ENCODE measurements at places on chromosomes 7 and 10.

- DNase-seq: peak; percentile 51
Measured at GRCh38 chr7:151059367-151060112, at the start of gene SLC4A2. TSS of gene SLC4A2 (plus strand) at chr7:151059589. CDS start at chr7:151061988, 2,399 bp downstream.

DNA sequence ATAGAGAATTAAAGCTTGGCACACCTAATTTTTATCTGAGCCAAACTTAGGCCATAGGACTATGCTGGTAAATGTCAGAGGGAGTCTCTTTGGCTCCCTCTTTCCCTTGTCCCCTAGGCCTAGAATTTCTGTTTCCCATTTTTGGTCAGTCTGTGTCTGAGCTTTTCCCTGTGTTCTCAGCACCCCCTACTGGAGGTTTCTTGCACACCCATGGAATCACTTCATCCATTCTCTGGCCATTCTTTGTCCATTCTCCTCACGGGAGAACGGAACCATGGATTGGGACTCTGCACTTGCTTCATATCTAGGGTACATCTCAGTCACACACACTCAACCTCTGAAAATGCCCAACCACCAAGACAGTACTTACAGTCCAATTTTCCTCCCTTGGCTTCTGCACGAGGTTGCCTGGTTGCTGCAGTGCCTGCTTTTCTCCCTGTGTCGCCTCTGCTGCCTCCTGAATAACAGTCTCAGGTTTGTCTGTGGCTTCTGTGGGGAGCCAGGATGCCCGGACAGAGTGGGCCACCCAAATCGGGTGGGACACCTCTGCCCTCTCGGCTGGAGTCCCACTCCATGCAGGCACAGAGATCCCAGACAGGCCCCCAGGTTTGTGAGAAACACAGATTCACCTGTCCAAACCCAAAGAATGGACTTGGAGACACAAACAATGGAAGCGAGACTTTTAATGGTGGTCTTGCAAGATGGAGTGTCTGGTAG is 35.1 kb upstream of the DNAH11 start:
- peak; percentile 25 for DNase-seq

DNA sequence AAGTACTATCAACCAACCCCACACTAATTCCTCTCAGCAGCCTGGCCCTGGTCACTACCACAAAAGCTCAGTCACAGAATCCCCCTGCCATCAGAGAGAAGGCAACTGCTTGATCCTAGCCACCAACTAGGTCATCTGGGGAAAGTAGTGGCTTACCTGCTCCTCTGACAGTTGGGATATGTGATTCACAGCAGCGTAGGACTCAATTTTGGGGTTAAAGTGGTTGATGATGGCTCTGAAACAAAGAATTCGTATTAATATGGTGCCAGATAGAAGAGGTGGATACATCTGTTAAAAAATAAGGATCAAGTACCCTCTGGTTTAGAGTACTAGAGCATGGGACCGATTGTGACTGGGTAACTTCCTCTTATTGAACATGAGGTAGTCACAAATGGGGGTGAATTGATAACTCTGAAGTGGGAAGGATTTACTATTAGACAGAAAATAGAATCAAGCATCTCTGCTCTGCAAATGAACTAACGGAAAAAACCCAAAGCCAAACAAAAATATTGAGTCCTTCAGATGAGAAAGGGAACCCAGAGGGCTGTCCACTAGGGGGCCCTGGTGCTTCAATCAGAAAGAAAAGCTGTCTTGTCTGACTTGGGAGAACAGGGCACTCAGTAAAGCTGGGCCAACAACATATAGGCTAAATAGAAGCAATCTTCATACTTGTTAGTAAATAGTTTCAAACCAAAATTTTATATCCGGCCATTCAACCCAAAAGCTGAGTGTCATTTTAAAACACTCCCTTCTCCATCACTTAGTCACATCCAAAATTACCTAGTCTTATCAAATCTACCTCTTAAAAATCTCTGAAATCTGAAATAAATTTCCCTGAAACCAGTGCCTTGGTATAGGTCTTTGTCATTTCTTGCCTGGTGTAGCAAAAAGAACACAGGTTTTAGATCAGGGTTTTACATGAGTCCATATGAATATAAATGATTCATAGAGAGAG is 45.9 kb upstream of the KCNIP2 start:
- DNase-seq: peak; percentile 90

DNA sequence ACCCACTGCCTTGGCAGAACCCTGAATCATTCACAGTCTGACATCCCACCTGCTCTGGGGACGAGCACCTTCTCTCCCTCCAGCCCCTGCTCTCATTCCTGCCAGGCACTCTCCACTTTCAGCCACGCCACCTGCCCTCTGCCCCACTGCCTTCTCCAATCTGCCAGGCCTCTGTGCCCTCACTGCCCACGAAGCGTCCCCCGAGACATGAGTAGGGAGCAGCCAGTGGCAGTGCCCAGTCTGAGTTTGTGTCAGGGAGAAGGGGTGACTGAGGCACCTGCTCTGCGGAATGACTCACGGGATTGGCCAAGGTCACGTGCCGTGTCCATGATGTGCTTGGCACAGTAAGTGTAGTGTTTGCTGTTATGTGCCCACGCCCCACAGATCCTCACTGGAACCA is 215.2 kb upstream of the PPP2R2D start:
- no peak for DNase-seq

- DNase-seq: peak; percentile 51
Measured at GRCh38 chr10:21524526-21525366, 736 bp downstream of the SKIDA1 start.

GRCh38 chr7:128082431-128082830 is 51.2 kb upstream of the LRRC4 start:
- no peak for DNase-seq

- DNase-seq: no peak
Measured at GRCh38 chr10:81862596-81862995, 12.4 kb upstream of the NRG3 start.

DNA sequence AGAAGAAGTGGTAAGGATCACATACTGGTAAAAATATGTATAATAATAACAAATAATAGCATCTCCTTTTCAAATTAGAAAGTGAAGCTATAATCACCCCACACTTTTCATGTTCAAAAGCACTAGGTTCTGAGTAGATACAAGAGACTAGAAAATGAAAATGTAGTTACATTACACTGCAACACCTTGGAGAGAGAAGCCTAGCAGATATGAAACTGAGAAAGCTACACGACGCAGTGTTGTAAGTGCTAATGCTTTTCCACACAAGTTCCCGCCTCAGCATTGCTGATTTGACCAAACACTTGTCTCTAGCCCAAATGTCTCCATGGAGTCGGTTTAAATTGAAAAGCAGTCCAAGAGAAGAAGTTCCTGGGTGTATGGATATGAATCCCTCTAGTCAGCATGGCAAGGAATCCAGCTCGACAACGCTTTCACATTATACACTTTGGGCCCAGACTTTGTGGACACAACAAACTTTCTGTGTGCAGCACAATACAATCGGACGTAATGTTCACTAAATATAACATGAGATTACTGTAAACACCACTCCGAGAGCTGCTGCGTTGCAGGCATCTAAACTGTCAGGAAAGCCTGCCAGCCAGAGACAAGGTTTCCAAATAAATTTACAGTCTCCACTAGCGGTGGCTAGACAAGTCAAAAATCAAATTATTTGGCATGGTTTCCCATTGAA is 1.7 kb downstream of the PDE1C start:
- DNase-seq: no peak

GRCh38 chr10:100761191-100761590 is 15.8 kb downstream of the PAX2 start:
- no peak for DNase-seq

DNA sequence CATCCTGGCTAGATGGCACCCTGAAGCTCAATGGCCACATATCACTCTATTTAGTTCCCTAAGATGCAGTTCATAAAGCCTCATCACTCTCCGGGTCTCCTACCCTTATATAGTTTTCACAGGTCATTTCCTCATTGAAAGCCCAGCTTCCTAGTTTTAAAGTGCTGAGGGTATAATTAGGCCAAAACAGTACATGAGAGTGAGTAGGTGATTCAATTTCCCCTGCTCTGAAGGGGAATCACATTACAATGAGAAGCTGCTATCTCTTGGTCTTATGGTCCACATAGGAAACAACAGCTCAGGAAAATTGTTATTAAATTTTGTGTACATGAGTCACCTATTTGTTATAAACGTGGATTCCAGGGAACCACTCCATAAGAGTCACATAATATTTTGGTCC is 162.0 kb downstream of the SEMA3E start:
- no peak for DNase-seq

DNA sequence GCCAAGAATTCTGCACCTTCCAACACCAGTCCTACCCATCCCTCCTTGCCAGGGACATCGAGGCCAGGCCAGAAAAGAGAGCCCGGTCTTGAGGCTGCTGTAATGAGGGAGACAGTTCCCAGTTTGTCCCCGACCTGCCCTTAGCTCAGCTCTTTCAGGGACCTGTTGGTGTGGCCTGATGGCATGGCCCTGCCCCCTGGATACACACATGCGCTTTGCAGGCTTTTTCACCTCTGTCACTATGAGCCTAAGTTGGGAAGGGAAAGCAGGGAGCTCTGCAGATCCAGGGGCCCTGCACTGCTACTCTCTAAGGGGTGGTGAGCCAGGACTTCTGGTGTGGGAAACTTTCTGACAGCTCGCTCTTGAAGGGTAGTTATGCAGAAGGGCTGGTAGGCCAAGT is 2.1 kb downstream of the SCD start:
- no peak for DNase-seq

DNA sequence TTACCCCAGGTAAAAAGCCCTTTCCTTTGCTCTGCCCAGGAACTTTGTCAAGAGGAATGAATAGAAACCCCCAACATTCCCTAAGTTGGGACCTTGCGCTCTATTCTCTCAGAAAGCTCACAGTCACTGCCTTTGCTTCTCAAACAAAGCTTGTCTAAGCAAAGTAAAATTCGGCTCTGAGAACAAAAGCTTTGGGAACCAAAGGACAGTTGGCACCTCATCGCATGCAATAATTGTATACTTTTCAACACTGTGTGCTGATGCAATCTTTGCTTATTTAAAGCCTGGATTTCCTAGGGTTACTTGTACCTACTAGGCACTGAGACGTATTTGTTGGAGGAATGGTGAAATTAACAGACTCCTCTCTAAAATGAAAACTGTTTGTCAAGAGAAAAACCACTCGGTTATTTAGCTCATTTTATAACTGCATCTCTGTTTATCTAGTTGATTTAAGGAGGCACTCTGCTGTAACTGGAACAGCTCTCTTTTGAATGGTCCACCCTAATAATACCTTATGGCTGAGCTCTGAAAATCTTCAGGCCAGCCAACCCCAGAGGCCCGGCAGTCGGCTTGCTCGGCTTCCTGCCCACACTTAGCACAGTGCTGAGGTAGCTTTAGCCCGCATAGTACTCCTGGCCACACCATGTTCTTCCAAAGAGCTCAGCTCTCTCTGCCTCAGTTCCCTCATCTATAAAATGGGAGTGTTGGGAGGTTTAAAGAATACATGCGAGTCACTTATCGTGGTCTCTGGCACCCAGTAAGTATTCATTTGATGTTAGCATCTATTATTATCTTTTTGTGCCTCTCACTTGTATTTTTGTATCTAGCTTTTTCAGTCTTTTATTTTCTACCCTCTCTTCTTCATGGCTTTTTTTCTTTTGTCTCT is 80.2 kb upstream of the PRR15 start:
- no peak for DNase-seq

GRCh38 chr7:4127909-4128560 is 554.1 kb upstream of the FOXK1 start:
- DNase-seq: no peak

DNA sequence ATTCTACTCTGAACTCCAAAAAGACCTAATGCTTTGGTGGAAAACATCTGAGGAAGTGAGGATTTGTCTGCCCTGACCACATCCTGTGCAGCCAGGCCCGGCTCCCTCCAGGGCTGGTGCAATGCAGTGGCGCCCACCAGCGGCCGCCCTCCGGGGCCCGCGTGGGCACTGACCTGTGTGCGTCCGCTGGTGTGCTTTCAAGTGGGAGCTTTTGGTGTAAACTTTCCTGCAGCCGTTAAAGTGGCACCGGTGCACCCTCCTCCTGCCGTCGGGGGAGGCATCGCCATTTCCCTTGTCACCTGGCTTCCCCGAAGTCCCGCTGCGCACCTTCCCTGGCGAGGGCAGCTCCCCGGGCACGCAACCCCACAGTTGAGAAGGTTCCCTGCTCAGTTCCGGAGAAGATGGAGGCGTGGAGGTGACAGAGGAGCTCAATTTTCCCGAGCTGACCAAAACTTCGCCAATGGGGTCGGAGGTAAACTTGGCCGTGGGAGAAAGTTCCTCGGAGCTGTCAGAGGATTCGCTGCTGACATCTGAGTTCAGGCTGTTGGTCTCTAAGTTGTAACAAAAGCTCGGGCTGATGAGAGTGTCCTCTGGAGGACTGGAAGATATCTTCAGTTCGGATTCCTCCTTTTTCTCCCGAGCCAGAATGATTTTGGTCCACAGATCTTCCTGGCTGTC is 3.4 kb downstream of the KLF6 start:
- DNase-seq: peak; percentile 61

- no peak for DNase-seq
Measured at GRCh38 chr7:141763797-141764196, at the start of gene TAS2R3. TSS of gene TAS2R3 (plus strand) at chr7:141764097. CDS start at chr7:141764159, 62 bp downstream.

DNA sequence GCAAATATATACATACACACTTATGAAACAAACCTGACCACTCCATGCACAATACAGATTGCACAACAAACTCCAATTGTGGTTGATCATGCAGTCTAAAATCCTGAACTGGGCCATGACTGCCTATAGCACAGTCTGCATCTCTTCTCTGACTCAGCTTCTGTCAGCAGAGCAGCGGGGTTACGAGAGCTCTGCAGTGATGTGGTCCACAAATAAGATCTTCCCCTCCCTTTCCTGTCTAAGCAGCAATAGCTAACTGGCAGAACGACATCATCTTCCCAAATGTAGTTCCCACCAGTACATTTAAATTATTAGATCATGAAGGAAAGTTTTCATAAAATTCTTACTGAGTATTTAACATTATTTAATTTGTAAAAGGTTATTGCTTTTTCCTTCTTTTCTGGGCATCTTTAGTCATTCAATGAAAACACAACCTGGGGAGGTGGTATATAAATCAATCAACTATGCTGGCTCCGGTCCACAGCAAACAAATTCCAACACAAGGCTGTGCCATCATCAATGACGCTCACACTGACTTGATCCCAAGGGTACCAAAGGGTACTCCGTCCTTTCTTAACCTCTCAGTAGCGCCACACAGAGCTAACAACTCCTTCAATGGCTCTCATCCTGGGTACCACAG is 17.1 kb downstream of the ARHGAP21 start:
- peak; percentile 68 for DNase-seq

DNA sequence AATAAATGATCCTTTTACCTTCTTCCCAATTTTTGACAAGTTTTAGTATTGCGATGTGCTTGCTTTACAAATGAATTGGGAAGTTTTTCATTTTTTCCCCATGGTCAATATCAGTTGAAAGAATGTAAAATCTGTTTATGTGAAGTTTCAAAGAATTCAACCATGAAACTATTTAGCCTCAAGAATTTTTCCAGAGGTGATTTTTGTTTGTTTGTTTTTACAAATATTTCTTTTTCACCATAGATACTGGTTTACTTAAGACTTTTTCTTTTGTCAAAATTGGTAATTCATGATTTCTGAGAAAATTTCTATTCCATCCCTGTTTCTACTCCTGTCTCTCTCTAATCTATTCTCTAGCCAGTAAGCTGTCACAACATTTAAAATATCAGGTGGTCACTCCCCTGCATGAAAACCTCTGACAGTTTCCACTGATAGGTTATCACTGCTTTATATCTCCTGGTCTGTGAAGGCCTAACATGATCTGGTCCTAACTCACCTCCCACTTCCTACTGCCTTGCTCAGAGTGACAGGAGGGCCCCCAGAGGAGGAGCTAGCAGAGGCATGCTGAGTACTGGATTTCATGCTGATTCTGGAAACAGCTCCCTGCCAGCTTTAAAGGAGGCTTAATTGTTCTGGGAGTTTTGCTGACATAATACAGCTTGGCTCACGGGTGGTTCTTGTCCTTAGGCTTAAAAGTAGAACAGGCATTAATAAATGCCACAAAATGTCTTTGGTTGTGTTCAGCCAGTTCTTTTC is 7.6 kb upstream of the ARMS2 start:
- DNase-seq: no peak

- DNase-seq: no peak
Measured at GRCh38 chr7:140284062-140284461, 107.3 kb upstream of the KDM7A start.

Data from inflammatory macrophage treated with lipopolysaccharide for 1 hour (primary cell).